Cortex of kidney (tissue), 1 donor: ENCODE measurements at places on chromosomes 2 and 18.

- DNase-seq = no peak
These were observed 568.9 kb upstream of the ACVR2A start for GRCh38 chr2:147275943-147276342.

DNA sequence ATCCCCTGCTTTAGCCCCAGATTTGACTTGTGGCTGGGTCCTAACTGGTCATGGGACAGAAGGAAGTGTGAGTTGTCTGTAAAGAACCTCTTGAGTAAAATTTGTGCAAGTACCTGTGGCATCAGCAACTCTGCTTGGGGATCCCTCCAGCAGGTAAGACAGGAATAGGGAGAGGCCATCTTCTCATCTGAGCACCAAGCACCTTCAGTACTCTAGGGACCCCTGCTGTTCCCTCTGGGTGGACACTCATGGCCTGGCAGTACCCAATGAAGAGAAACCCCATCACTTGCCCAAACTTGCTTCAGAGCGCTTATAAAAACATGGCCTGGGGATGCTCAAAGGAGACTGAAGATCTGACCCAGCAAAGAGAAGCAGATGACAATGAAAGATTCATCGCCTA lies 297.8 kb downstream of the SP3 start:
- no peak for DNase-seq

GRCh38 chr2:145352484-145352883 lies 832.6 kb upstream of the ZEB2 start:
- no peak for DNase-seq

- DNase-seq = no peak
These were observed 193.3 kb upstream of the SPHKAP start for GRCh38 chr2:228374741-228375140.

GRCh38 chr2:227655454-227655853 lies 11.2 kb upstream of the SCYGR5 start:
- DNase-seq = no peak
